Left cardiac atrium (tissue), 4 donors: ENCODE measurements at places on chromosomes 6 and 20.

DNA sequence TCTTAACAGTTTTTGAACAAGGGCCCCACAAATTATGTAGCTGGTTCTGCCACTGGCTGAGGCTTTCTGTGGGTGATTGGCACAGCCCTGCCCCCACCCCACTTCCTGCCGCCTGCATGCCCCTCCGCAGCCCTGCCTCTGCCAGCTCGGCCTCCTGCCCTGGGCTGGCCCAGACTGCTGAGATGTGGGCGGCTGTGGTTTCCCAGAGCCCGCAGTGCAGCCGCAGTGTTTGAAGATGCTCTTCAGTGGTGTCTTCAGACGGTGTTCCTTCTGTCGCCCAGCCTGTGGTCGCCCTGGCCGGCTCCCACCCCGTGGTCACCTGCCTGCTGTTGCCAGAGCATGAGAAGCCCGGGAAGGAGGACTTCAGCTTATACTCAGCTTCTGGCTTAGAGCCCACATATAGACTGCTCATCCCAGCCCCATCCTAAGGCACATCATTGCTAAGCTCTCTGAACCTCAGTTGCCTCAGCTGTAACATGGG, 154.3 kb downstream of the VEGFA start:
- DNase-seq: no peak

DNA sequence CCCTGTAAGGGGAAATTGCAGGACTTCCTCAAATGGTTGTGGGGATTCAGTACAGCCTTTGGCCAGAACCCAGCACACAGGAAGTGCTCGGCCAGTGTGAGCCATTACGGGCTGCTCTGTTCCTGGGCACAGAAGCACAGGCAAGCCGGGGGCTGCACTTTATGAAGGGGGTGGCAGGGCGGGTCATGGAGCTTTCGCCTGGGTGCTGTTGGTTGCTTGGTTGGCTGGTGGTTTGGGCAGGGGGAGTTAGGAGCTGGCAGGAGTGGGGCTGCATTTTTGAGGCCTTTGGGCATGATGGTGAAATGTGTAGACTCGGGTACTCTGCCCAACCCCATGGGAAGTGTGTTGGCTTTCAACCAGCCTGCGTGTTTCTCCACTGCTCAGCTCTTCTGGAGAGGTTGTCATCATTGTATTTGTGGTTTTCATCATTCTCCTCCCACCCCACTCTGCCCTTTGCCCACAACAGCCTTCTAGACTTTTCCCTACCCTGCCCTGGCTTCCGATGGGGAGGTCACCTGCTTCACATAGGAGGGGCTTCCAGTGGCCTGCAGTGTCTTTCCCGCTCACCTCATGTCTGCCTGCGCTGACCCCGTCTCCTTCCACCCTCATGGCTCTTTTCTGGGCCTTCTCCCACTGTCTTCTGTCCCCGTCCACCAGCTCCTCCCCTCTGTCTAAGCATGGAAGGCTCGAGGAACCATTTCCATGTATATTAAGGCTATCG, 16.1 kb upstream of the RBM38 start:
- no peak for DNase-seq

GRCh38 chr6:101079696-101080270, 198.7 kb upstream of the ASCC3 start:
- DNase-seq: no peak

DNA sequence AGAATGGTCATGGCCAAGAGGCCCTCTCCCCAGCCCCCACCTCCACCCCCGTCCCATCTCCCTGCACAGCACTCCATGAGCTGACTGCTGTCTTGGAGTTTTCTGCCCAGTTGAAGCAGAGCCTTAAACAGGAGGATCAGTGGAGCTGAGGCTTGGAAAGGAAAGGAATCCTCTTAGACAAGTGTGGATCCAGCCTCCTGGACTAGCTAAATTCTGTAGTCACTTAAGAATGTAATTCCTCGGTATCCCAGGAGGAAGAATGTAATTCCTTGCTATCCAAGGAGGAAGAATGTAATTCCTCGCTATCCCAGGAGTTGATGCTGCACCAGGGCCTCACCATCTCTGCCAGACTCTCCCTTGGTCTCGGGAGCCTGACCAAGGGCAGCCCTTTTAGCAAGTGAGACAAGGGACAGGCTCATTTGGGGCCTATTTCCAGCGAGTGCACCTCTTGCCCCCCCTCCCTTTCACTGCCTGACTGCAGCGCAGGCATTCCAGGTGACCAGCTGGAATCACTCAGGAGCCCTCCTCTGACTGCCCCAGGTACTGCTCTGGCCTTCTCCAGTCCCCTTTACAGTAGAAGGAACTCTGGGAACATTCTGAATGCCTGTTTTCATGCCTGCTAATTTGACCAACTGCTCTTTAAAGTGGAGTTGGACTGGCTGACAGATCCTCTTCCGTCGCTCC, 76.2 kb downstream of the TCP11 start:
- no peak for DNase-seq

GRCh38 chr6:79081663-79082062, 3.6 kb upstream of the PHIP start:
- no peak for DNase-seq

- no peak for DNase-seq
These were observed 8.9 kb downstream of the FAM217B start for GRCh38 chr20:59948828-59949720.

DNA sequence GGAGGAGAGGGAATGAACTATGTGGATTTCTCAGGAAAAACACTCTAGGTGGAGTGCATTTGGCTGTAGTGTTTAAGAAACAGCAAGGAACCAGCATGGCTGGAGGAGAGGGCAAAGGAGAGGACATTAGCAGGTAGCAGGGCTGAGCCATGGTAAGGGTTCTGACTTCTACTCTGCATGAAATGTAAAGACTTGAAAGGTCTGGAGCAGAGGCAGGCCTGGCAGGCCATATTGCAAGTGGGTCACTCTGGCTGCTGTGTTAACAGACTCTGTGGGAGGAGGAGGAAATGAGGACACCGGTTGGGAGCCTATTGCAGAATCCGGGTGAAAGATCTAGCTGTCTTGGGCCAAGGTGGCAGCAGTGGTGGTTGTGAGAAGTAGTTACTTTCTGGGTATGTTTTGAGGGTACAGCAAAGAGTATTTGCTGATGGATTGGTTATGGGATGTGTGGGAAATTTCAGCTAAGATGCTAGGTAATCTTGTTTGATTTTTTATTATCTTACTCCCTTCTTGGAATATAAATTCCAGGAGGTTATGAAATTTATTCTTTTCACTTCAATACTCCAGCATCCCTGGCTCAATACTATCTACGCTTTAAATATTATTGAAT, 115.9 kb upstream of the BCLAF1 start:
- no peak for DNase-seq

- no peak for DNase-seq
These were observed 55.9 kb downstream of the KCNQ5 start for GRCh38 chr6:72677740-72678139.

DNA sequence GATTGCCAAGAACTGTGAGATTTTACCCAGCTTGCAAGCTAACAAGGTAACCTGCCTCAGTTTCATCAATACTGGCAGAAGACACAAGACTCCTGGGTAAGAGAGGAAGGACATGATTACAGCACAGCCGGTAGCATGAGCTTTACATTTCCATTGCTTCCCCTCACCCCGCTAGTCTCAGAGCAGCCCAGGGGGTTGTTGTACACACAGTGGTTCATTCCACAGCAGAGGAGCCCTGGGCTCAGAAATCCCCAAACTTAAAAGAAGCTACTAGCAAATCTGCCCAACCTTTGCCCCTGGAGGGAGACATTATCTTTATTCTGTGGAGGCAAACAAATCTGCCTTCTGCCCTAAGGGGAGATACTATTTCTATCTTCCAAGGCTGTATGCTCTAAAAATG, 17.1 kb upstream of the MTHFD1L start:
- no peak for DNase-seq

DNA sequence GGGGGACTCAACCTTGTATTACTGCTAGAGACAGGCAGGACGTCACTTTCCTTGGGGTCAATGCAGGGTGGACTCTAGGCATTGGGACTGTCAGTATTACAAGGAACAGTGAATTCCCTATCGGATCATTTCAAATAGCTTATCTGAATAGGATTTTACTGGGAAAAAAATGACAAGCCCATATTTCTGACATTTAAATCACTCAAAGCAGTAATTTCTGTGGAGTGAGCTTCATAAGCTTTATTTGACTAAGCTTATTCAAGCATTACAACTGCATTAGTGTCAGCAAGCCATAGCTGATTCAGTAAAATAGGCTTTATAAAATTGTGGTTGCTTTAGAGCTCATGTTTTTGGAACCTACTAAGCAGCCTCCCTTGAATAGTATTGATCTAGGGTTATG, 44.3 kb downstream of the TRDN start:
- no peak for DNase-seq

- DNase-seq: no peak
These were observed 388.2 kb downstream of the TBC1D32 start for GRCh38 chr6:120945905-120946594.

DNA sequence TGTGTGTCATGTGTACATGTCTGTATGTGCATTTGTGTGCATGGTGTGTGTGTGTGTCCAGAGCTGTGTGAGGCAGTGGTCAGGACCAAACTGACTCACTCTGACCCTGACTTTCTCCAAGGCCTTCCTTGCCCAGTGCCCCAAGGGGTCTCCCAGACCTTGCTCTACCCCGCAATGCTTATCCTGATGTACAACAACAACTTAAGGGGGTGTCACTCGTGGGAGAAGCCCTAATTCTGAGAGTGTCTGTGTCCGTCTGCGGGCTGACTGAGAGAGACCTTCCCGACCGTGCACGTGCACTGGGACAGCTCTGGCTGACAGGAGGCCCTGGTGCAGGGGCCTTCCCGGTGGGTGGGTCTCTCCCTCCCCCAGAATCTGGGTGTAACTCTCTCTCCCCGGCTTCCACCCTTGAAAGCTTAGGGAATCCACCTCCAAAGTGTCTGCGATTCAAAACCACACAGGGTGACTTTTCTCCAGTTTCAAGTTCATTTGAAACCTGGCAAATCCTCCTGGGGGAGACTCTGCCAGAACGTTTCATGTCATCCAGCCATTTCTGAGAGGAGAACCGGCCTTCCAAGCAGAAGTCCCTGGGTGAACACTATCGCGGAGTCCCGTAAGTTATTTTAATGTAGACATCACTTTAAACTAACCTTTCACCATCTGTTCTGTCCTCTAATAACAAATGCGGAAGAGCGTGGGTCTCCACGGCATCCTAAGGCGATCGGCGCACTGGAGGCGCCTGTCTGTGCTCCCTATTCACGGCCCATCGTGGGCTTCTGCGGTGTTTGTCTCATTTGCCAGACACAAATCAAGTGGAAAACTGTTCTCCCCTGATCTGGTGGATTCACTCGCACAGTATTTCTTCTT, 225.5 kb downstream of the TAF4 start:
- no peak for DNase-seq

DNA sequence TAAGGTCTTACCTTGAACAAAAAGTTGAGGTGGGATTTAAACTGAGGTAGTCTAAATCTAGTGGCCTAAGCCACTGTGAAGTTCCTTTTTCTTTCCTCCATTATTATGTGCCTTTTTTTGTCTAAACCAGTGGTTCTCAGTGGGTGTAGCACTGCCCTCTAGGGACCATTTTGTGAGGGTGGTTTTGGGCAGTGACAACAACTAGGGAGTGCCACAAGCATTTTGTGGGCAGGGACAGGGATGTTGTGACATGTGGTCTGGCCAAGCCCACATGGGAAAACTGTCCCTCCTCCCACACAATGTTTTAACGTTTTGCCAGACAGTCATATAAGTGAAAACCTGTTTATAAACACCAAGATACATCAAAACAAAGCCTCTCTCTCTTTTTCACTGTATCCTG, 899.4 kb upstream of the FLRT3 start:
- no peak for DNase-seq

DNA sequence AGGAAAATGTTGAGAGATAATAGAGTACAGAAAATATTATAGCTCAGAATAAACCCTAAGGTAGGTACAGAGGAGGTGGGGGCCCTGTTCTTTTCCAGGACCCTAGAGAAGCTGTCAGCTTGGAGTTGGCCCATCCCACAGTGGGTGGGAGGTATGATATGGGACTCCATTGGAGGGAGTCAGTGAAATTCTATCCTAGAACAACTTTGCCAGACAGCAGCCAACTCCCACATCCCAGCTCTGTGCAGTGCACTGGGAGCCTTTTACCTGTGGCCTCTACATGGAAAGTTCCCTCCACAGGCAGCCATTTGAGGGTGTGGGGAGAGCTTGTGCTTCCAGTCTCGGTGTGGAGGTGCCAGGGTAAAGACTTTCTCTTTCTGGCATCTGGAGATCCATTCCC, 36.8 kb upstream of the CLIC5 start:
- DNase-seq: no peak

GRCh38 chr20:17936761-17937732, 31.5 kb downstream of the SNX5 start:
- peak; percentile 69 for DNase-seq

GRCh38 chr6:39282774-39283173, 31.4 kb downstream of the KCNK17 start:
- DNase-seq: no peak

DNA sequence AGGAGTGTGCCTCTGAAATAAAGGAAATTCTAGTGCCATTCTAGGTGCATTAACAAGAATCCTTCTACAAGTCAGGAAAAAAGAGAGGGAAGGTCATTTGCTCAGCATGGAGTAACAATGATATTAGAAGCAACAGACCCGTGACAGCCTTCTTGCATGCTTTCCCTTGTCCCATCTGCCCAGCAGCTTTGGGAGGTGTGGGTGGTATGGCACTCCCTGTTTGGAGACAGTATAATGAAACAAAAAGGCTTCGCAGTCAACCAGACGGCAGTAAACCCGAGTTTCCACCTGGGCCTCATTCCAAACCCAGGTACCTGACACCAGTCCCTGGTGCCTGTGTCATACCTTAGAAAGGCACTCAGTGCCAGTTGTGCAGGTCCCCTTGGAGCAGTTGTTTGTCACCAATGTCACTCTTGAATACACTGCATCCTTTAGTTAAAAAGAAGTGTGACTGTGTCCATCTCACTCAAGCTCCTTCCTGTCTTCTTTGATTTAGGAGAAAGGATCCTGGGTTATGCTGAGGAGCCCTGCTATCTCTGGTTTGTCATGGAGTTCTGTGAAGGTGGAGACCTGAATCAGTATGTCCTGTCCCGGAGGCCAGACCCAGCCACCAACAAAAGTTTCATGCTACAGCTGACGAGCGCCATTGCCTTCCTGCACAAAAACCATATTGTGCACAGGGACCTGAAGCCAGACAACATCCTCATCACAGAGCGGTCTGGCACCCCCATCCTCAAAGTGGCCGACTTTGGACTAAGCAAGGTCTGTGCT, 14.7 kb downstream of the STK35 start:
- no peak for DNase-seq

DNA sequence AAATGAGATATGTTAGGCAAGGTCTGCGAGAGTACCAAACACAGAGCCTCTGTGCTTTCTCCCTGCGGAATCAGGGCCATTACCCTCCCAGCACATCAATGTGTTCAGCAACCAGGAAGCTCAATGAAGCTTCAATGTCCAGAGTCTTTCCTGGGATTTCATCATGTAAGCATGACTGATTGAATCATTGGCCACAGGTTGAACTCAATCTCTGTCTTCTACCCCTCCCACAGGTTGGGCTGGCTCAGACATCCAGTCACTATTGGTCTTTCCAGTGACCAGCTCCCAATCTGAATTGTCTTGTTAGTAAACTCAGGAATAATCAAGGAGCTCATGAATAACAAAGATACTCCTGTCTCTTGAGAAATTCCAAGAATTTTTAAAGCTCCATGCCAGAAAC, 2.7 kb upstream of the DTD1 start:
- no peak for DNase-seq
